ENCODE measurements at places on chromosomes 16 and 17.

GRCh38 chr16:25108054-25108453 is 3.5 kb upstream of the LCMT1 start:
- DNase-seq: no peak

- no peak for DNase-seq
Measured at GRCh38 chr17:47776330-47777197, 43.5 kb downstream of the TBX21 start.

GRCh38 chr16:54285414-54286089 is 1.0 kb downstream of the IRX3 start:
- DNase-seq: no peak

- DNase-seq: no peak
Measured at GRCh38 chr17:28474111-28474531, 677 bp downstream of the SLC13A2 start.

DNA sequence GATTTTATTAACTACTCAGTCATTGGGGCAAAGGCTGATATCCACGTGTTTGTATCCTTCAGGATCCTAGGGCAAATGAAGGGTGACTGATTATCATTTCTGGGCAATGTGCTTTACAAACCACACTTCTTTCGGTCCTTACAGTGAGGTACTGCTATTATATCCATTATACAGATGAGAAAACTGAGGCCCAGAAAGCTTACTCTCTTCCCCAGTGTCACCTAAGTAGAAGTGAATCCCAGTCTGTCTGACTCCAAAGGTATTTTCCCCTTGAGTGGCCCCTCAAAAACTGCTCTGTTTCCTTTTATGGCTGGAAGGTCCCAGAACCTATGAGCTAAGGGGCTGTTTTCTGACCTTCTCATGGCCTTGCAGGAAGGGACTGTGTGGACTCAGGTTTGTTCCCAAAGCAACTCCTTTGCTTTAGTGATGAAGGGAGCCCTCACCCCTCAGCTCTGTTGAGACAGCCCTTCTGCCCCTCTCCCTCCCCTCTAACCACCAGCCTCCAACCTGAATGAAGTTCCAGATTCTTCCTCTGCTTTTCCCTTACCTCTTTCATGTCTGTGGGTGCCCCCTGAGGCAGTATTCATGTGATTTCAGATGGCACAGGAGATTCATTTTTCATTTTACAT is 27.4 kb upstream of the ADGRG1 start:
- no peak for DNase-seq

DNA sequence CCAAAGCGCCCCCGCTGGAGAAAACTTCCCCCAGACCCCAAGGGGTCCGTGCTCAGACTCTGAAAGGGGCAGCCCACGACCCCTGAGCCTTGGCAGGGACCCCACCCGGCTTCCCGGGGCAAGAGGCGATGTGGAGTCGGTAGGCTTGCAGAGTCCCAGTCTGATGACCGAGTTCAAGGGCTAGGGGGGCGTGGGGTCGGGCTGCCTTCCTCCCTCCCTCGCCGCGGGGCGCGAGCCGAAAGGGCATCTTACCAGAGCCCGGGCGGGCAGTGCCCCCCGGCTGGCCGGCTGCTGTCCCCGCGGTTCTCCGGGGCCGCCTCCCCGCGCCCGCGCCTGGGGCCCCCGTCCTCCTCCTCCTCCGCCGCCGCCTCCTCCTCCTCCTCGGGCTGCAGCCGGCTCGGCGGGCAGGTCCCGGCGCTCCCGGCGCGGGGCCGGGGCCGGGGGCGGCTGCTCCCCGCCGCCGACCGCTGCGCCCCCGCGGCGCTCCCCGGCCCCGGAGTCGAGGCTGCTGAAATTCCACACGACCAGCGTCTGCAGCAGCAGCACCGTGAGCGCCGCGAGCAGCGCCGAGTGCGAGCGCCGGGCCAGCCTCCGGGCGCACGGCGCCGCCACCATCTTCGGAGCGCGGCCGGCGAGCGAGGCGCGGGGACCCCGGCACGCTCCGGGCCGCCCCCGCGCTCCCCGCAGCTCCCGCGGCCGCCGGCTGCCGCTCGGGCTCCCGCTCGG is 415 bp downstream of the XYLT1 start:
- no peak for DNase-seq

DNA sequence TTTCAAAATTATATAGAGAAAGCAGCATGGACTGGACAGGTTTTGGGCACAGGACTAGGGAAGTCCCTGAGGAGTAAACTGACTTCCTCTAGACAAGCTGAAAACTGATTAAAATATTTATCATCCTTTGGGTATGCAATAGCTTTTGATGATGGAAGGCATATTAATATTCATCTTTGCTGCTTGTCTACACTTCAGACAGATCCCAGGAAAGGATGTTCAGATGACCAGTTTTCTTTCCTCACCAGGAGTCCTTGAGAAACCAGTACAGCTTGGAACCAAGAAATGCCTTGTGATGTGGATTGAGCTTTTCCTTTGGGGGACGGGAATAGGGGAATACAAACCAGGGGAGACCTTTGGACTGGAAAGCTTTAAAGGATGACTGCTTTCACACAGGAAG is 195.5 kb downstream of the FTO start:
- no peak for DNase-seq

DNA sequence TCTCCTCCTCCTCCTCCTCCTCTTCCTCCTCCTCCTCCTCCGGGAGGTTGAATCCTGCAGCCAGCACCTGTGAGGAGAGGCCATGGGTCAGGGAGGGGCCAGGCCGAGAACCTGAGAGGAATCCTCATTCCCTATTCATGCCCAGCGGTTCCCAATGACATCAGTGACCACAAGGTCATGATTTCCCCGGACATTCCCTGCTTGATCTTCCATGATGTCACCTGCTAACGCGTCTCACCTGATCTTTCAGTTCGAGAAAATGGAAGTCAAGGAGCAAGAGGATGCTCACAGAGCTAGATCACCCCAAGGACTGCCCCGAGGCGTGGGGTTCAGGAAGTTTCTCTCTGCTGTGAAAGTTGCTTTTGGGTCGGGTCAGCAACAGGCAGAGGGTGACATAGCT is 5.4 kb downstream of the APOBR start:
- no peak for DNase-seq

DNA sequence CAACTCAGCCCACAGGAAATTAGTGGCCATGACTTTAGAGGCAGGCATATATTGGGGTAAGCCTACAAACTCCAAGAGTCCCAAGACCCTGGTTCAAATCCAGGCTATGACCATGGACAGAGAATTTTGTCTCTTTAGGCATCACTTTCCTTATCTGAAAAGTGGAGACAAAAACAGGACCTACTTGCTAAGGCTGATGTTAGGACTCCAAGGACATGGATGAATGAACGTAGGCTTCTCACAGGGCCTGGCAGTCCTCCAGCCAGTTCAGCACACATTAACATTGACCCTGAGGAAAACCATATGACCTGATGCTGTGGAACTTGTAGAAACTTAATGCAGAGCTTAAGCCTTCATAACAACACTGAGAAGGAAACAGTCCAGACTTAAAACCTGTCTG is 1.4 kb downstream of the FKBP10 start:
- no peak for DNase-seq

DNA sequence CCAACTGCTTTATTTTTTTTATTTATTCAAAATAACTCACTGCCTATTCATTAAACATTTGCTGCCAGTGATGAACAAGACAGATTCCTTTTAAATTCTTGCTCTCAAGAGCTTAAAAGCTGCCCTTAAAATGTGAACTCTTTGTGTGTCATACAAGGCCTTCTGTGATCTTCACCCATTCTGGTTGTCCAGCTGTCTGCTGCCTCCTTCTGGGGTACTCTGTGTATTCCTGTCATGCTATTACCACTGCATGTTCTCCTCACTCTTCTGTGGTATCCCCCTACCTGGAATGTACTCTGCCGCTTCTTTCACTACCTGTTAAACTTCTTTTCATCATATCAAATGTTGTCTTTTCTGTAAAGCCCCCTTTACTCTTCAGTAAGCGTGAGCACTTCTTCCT is 165.8 kb downstream of the CHD9 start:
- DNase-seq: no peak

DNA sequence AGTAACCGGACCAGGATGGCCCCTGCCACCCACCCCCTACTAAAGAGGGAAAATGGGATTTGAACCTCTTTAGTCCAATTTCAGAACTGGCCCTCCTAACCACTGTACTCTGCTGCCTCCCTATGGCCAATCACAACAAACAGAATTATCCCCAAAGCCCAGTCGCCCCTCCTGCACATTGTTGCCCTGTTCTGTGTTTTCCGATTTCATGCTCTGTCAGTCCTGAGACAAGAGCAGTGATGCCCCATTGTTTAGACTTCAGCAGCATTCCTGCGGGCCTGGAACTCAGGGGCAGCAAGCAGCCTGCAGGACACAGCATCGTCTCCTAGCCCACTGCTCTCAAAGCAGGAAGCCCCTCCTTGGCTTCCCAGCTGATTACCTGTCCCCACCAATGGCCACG is 20.5 kb upstream of the KLHL11 start:
- no peak for DNase-seq

- DNase-seq: peak; percentile 3
Measured at GRCh38 chr17:18070861-18071340, 16.8 kb upstream of the DRG2 start.

DNA sequence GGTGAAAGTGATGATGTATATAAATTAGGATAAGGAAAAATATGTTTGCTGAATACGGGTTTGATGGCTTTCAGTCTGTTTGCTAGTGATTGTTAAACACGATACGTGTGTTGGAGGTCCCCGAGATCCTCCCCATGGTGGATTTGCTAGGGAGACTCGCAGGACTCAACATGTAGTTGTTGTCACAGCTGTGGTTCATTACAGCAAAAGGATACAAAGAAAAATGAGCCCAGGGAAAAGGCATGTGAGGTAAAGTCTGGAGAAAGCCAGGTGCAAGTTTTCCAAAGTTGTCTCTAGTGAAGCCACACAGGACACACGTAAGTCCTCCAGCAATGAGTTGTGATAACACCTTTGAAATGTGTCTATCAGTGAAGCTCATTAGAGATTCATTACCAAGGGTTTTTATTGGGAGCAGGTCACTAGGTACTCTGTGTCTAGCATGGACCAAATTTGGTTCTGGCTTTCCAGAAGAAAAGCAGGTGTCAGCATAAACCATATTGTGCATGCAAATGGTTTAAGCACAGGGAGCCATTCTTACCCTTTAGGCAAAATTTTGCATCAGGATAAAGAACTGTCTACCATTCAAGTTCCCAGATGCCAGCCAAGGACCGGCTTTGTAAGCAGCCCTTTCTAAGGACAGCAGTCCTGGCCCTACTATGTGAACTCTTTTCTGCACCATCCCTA is 215.2 kb upstream of the WSCD1 start:
- DNase-seq: no peak

- DNase-seq: peak; percentile 48
Measured at GRCh38 chr16:84062734-84063640, 20.4 kb upstream of the SLC38A8 start.

- no peak for DNase-seq
Measured at GRCh38 chr17:55334285-55334684, 69.5 kb downstream of the HLF start.

GRCh38 chr17:416293-417206 is 63.9 kb upstream of the RPH3AL start:
- DNase-seq: no peak

DNA sequence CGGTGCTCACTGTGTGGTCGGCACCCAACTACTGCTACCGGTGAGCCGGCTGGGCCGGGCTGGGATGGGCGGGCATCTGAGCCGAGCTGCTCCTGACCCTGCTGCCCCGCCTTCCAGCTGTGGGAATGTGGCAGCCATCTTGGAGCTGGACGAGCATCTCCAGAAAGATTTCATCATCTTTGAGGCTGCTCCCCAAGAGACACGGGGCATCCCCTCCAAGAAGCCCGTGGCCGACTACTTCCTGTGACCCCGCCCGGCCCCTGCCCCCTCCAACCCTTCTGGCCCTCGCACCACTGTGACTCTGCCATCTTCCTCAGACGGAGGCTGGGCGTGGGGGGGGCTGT is 6.9 kb downstream of the TBX6 start:
- DNase-seq: no peak

DNA sequence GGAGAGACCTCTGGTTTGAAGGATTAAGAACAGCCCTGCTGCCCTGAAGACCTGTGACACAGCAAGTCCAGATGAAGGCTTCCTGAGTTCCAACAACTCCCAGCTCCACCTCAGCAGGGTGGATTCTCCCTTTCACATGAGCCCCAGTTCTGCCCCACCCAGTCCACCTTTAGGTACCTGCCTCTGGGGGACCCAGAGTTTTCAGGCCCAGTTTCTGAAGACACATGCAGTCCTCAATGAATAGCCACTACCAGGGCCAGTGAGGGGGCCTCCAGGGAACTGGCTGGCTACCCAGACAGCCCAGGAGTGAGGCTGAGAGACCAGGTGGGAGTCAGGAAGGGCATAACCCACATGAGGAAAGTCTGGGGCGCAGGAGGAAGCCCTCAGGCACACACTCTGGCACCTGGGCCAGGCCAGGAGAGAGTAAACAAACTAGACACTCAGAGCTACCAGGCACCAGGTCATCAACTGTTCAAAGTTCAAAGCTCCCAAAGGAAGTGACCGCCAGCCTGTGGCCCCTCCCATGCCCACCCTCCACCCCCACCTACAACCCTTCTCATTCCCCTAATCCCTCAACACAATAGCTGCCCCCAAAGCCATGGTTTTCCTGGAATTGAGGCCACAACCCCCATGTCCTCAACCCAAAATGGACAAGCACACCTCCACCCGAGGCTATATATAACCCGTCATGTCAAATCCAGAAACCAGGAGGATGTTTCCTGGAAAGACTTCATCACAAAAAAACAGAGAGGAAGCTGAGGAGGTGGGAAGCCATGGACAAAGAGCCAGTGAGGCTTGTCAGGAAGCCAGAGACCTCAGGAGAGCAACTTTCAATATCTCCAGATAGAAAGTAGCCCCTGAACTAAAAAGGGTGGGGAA is 2.1 kb downstream of the MYO18A start:
- no peak for DNase-seq

DNA sequence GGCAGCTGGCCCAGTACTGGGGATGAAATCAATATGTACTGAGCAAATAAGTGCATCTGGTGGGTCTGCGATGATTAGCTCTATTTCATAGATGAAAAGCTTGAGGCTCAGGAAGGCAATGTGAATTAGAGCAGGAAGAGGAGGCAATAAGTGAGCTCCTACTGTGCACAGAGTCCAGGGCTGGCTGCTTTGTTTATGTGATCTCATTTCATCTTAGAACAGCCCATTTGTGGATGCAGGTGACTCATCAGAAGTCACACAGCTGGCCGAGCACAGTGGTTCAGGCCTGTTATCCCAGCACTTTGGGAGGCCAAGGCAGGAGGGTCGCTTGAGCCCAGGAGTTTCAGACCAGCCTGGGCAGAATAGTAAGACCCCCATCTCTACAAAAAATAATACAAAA is 7.1 kb downstream of the TMEM114 start:
- DNase-seq: no peak

GRCh38 chr17:40419559-40420331 is 2.0 kb upstream of the TOP2A start:
- DNase-seq: no peak

Measured in AG04450 (cell line).